ENCODE measurements at places on chromosomes 7 and 10.

DNA sequence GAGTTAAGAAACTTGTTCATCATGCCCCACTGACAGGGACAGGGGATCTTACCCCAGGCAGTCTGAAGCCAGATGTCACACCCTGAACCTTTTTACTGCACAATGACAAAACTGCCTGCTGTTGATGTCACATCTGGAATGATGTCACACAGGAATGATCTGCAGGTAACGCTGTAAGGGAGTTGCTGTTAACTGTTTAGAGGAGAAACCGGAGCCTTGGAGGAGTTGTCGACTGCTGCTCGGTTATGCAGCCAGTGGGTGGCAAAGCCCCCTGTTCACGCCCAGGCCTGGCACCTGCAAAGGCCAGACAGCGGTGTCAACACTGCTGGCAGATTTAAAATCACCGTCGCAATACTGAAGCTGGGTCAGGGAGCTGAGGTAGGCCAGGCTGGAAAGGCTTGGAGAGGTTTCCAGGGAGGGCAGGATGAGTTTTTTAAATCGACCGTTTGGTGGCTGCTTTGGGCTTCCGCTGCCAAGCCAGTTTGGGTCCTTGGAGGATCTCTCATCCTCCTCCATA, 10.0 kb upstream of the SLIT1 start:
- DNase-seq, result no peak

GRCh38 chr7:112162142-112162766, 43.9 kb downstream of the DOCK4 start:
- peak; percentile 25 for DNase-seq

- DNase-seq, result peak; percentile 7
Measured at GRCh38 chr10:11539191-11539868, 72.1 kb downstream of the USP6NL start.

DNA sequence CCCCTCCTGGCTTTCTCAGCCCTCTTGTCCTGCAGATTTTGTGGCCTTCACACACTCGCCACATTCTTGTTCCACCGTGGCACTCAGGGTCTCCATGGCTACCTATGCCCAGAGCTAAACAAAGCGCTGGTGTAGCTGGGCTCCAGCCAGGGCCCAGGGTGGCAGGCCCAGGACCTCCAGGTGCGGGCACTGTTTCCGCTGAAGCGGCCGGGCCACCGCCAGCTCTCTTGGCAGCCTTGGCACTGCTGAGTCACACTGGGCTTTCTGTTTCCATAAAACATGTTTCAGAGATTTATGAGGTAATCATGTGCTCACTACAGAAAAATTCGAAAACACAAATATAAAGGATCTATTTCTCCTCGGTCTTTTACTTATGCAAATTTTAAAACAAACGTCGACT, 51.3 kb downstream of the AOC1 start:
- peak; percentile 57 for DNase-seq

- DNase-seq, result no peak
Measured at GRCh38 chr7:142753366-142753765, 4.1 kb downstream of the PRSS1 start.
